ENCODE measurements at places on chromosomes 7 and 10. TPM values are rescaled to one million over a fixed set of nuclear protein-coding genes. Genes with fewer than 3 reads are reported as not detected.

The CALN1 gene
- not detected for total RNA-seq

GRCh38 chr10:11882646-11883375, 59.7 kb downstream of the PROSER2 start:
- no peak overlapping the region for H3K4me3 ChIP-seq
- no peak for DNase-seq
- H3K4me1 ChIP-seq = no peaks in the 10 kb centered on the region
- H3K36me3 ChIP-seq = no peaks in the 10 kb centered on the region

The ZNF804B gene
- not detected for total RNA-seq

DNA sequence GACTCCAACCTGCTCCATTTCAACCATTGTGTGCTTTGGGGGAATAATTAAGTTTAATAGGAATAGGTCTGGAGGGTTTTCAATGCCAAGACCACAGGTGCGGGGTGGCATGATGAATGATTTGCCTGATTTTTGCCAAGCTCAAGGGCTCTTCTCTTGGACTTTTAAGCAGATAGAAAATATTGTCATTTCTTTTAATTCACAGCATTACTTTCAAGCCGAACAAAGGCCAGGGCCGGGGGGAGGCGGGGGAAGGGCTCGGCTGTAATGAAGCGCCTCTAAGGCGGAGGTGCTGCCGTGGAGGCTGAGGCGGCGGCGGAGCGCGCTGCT, 6.5 kb downstream of the PTF1A start:
- DNase-seq = no peak
- H3K4me3 ChIP-seq = no peak overlapping the region
- H3K36me3 ChIP-seq = no peaks in the 10 kb centered on the region
- H3K27me3 ChIP-seq = peaks cover 98% of the 10 kb centered on the region

DNA sequence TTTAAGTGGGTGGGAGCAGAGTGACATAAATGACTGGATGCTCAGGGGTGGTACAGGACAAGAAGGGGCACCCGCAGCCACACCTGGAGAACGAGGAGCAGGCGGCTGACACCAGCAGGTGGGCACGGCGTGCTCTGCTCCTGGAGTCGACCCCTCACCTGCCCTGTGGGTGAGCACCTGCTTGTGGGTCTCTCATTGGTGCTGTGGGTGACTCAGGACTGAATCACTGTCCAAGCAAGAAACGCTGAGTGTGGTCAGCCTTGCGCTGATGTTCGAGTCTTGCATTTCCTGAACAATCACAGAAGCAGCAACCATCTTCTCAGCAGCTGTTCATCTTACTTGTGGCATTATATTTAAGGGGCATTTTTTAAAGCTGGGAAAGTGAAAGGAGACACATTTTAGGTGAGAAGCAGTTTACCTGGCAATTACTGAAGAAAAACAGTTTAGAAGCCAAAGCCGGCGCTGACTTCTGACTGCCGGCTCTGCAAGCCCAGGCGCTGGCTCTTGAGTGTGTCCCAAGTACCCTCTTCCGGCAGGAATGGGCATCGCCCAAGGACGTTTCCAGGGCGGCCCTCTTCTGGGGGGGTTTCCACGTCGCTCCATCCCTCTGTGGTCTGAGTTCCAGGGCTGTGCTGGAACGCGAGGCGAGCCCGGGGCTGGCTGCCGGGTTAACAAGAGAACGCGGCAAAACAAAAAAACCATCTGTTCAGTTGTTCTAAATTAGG, 145.2 kb upstream of the PFKP start:
- no peaks in the 10 kb centered on the region for H3K27me3 ChIP-seq
- no peak for DNase-seq
- H3K4me1 ChIP-seq = peaks cover 10% of the 10 kb centered on the region

GRCh38 chr10:122062831-122063674, 74.1 kb downstream of the TACC2 start:
- H3K36me3 ChIP-seq = no peaks in the 10 kb centered on the region
- H3K27ac ChIP-seq = peak overlapping the region; percentile 88
- peaks cover 24% of the 10 kb centered on the region for H3K4me1 ChIP-seq
- no peak overlapping the region for H3K4me3 ChIP-seq

The METTL27 gene
- 4.0 TPM for total RNA-seq

The EPHB6 gene
- total RNA-seq = 12.2 TPM

GRCh38 chr10:60733517-60733822, 44.8 kb upstream of the CDK1 start:
- peaks cover 5% of the 10 kb centered on the region for H3K27me3 ChIP-seq
- peak overlapping the region; percentile 67 for H3K4me3 ChIP-seq
- H3K4me1 ChIP-seq = peaks cover 8% of the 10 kb centered on the region

The REEP3 gene
- 50.9 TPM for total RNA-seq

The VAX1 gene
- not detected for total RNA-seq

GRCh38 chr7:37342688-37343471, 105.8 kb downstream of the ELMO1 start:
- H3K27ac ChIP-seq = peak overlapping the region; percentile 78
- H3K4me1 ChIP-seq = peaks cover 38% of the 10 kb centered on the region

GRCh38 chr10:118467200-118467599, 125.1 kb upstream of the FAM204A start:
- H3K27ac ChIP-seq = no peak overlapping the region
- DNase-seq = no peak
- no peak overlapping the region for H3K4me3 ChIP-seq
- H3K27me3 ChIP-seq = peaks cover 12% of the 10 kb centered on the region

DNA sequence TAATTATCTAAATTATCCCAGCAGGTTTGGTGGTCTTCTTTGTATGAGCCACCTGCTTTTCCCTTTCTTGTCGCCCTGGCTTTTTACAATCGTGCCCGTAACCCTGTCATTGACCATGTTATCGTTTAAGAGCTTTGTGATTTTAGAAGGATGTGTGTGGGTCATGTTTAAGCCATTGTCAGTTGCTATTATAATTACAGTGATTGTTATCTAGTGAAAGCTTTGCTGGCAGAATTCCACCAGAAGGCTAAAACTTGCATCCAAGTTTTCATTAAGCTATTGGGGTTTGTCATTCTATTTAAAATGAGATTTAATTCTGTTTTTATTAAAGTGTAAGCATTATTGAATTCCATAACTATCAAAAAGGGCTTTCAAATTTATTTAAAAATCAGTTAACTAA, 354.2 kb upstream of the TMEM229A start:
- no peak overlapping the region for H3K4me3 ChIP-seq
- no peaks in the 10 kb centered on the region for H3K27me3 ChIP-seq
- no peaks in the 10 kb centered on the region for H3K36me3 ChIP-seq
- H3K27ac ChIP-seq = no peak overlapping the region
- DNase-seq = no peak
- H3K4me1 ChIP-seq = no peaks in the 10 kb centered on the region

The TEX47 gene
- total RNA-seq = not detected

The SLC13A1 gene
- total RNA-seq = not detected

DNA sequence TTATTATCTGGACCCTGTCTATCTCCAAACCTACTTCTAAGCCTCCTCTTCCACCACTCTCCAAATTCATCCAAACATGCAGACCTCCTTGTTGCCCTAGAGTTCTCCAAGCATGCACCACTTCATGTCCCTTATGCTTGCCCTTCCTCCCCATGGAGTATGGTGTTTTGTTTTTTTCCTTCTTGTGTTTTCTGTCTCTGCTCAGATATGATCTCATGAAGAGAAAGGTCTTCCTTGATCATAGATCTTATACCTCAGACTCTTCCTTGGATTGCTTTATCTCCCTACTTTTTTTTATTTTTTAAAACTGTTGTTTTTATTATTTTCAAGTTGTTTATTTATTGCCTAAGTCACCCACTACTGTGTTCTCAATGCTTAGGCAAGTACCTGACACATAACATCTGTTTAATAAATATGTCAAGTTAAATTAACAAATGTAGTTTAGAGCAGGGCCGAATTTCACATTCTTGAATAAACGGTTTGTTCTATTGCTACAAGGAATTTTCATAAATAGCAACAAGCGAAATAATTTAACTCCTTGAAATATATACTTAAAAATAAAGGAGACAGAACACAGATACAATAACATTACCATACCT, 84.5 kb downstream of the HGF start:
- DNase-seq = no peak
- no peak overlapping the region for H3K4me3 ChIP-seq
- peak overlapping the region; percentile 42 for H3K27ac ChIP-seq
- no peaks in the 10 kb centered on the region for H3K36me3 ChIP-seq

GRCh38 chr7:90298145-90299038, 22.7 kb downstream of the FAM237B start:
- no peaks in the 10 kb centered on the region for H3K4me1 ChIP-seq
- H3K27me3 ChIP-seq = no peaks in the 10 kb centered on the region
- DNase-seq = no peak
- H3K4me3 ChIP-seq = no peak overlapping the region
- H3K27ac ChIP-seq = no peak overlapping the region

The WNT2 gene
- total RNA-seq = 9.0 TPM

GRCh38 chr7:12316925-12317324, 86.7 kb downstream of the VWDE start:
- no peak overlapping the region for H3K4me3 ChIP-seq
- no peak for DNase-seq
- H3K27me3 ChIP-seq = no peaks in the 10 kb centered on the region
- H3K4me1 ChIP-seq = no peaks in the 10 kb centered on the region
- no peak overlapping the region for H3K27ac ChIP-seq

- H3K36me3 ChIP-seq = no peaks in the 10 kb centered on the region
- peak overlapping the region; percentile 54 for H3K27ac ChIP-seq
- peaks cover 31% of the 10 kb centered on the region for H3K4me1 ChIP-seq
These were observed 31.3 kb upstream of the ZNRF2 start for GRCh38 chr7:30252885-30253795.

The SERPINE1 gene
- 15.4 TPM for total RNA-seq

GRCh38 chr10:108894402-108895301, 1028.7 kb downstream of the XPNPEP1 start:
- H3K4me3 ChIP-seq = no peak overlapping the region
- no peaks in the 10 kb centered on the region for H3K27me3 ChIP-seq
- H3K36me3 ChIP-seq = no peaks in the 10 kb centered on the region

DNA sequence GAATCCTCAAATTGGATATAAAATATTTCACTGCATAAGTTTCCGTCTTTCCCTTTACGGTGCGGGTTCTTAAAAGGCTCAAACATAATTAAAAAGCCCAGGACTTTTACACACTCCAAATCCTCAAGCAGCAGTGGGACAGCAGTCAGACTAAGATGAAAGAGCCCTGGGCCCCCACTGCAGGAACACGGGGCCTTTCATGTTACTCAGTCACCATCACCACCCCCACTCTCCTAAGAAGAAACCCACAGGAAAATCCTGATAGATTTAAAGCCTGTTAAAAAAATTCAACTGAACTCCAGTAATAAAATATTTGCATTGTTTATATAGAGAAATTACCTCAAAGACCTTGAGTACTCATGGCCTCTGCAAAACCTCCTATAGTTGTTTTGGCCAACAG, 74.0 kb upstream of the TRIL start:
- H3K36me3 ChIP-seq = no peaks in the 10 kb centered on the region
- H3K4me3 ChIP-seq = no peak overlapping the region
- no peaks in the 10 kb centered on the region for H3K27me3 ChIP-seq
- H3K4me1 ChIP-seq = no peaks in the 10 kb centered on the region
- H3K27ac ChIP-seq = no peak overlapping the region
- no peak for DNase-seq

GRCh38 chr7:17552952-17553351, 254.5 kb downstream of the AHR start:
- H3K27me3 ChIP-seq = no peaks in the 10 kb centered on the region
- H3K36me3 ChIP-seq = no peaks in the 10 kb centered on the region
- H3K4me1 ChIP-seq = peaks cover 6% of the 10 kb centered on the region
- no peak overlapping the region for H3K27ac ChIP-seq

DNA sequence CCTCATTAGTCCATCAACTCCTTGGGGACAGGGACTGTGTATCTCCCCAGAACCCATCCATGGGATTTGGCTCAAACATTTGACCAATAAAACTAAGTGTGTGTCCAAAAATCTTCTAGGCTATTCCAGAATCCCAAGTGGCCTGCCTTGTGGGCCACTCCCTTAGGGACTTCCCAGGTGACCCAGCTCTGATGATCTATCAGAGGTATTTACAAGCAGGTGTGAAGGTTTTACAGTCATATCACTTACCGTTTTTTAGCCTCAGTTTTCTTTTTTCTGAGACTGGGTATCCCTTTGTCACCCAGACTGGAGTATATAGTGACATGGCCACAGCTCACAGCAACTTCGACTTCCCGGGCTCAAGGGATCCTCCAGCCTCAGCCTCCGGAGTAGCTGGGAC, 64.4 kb downstream of the PIP4K2A start:
- H3K27me3 ChIP-seq = no peaks in the 10 kb centered on the region
- no peak overlapping the region for H3K4me3 ChIP-seq
- H3K27ac ChIP-seq = no peak overlapping the region
- H3K36me3 ChIP-seq = no peaks in the 10 kb centered on the region

DNA sequence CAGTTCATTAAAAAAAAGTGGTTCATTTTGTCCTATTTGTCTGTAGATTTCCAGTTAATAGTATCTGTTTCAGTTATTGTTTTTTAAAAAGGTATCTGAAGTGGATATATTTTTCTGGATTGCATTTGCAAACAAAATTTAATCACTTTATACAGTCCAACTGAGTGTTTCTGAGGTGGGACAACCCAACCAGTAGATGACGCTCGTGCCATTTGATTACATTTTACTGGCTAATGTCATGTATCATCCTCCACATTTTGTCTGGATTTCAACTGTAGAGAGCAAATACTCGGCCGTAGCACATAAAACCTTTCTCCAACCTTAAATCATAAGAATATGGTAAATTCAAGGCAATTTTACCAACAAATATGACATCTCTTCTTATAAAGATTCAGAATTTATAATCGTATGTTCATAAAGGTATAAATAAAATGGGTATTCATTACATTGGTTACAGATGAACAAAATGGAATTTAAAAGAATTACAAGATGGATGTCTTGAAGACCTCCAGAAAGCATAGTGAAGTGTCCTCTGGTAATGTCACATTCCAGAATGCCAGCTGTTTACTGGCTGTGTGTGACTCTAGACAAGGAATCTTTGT, 789.0 kb downstream of the PHTF2 start:
- no peak overlapping the region for H3K4me3 ChIP-seq
- DNase-seq = no peak
- H3K27ac ChIP-seq = no peak overlapping the region

The GIMAP1 gene
- total RNA-seq = 18.8 TPM

DNA sequence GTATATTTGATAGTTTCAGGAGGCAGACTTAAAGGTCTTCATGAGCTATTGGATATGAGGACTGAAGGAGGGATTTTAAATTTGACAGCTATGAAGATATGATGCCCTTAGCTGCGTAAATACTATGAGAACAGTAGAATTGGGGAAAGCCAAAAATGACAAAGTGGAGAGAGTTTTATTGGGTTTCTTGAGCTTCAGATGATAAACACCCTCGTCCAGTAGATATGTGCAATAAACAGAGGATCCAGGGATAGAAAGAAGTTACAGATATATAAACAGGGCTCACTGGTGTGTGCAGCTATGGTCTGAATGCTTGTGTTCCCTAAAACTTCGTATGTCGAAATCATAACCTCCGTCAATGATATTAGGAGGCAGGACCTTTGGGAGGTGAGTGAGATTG, 131.3 kb downstream of the INHBA start:
- DNase-seq = no peak
- H3K4me1 ChIP-seq = no peaks in the 10 kb centered on the region
- no peak overlapping the region for H3K4me3 ChIP-seq
- H3K27me3 ChIP-seq = no peaks in the 10 kb centered on the region

Measured in lower lobe of right lung (tissue), 2 donors.